ENCODE measurements at places on chromosomes 4 and X.

DNA sequence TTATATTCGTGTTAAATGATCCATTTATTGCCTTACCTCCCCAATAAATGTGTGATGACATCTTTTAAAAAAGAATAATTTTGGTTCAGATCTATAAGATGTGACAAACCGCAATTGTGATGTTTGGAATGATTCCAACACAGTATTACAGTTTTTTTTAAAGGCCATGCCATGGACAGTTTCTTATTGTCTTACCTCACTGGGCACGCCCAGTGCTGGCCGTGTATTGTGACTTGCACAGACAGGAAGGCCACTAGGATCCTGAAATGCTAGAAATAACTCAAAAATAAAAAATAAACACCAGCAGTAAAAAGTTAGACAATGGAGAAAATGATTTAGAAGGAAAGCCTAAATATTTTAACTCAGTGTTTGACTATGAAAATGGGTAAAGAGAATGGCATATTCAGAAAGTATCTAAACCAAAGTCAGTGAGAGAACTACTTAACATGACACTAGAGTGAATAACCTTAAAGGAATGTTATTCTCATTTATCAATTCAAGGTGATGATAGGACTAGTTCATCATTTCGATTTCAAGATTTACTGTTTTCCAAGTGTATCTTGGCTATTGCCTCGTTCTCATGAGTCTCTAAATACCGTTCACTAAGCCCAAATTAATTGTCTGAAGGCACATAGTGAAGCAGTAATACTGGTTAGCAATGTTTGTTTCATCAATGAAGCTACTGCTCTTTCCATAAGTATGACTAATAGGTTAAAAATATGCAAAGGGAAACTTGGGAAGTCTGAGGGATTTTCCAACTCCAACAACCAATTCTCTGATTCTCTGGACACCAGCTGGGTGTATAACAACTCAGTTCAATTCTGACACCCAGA, 46.1 kb upstream of the VEGFC start:
- DNase-seq, result no peak

DNA sequence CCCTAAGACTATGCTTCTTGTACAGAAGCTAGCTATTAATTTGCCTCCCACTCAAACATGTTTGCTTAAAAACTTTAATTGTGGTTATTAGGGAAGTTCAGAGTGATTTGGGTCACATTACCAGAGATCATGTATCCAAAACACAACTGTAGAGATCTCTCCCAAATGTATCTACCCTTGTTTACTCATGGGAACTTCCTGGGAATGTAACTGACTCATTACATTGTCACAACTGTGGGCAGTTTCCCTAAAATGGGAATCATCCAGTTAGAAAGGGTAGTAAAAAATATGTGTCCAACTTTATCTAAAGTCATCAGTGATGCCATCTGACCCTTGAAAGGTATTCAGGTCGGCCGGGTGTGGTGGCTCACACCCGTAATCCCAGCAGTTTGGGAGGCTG, 40.3 kb upstream of the GLRA3 start:
- no peak for DNase-seq

- DNase-seq, result no peak
These were observed 165.3 kb upstream of the BCOR start for GRCh38 chrX:40263014-40263560.

- DNase-seq, result no peak
These were observed 181.4 kb upstream of the NEIL3 start for GRCh38 chr4:177128306-177128705.

GRCh38 chrX:56313308-56313707, 81.2 kb downstream of the KLF8 start:
- DNase-seq, result no peak

DNA sequence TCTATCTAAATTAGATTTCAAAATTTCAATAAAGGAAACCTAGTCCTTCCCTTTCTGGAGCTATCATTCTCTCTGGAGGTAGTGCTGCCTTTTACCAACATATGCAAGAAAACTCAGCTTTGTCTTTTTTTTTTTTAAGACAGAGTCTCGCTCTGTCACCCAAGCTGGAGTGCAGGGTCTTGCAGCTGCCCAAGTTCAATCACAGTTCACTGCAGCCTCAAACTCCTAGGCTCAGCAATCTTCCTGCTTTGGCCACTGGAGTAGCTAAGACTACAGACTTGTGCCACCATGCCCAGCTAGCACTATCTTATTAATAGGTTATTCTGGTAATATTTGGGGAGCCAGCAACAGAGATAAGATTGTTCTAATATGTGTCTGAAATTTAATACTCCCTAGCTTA, 12.3 kb downstream of the AASDH start:
- no peak for DNase-seq

GRCh38 chr4:14524276-14524675, 478.0 kb upstream of the CPEB2 start:
- DNase-seq, result no peak

- DNase-seq, result peak; percentile 84
These were observed 14.3 kb downstream of the CFAP99 start for GRCh38 chr4:2432991-2433530.

DNA sequence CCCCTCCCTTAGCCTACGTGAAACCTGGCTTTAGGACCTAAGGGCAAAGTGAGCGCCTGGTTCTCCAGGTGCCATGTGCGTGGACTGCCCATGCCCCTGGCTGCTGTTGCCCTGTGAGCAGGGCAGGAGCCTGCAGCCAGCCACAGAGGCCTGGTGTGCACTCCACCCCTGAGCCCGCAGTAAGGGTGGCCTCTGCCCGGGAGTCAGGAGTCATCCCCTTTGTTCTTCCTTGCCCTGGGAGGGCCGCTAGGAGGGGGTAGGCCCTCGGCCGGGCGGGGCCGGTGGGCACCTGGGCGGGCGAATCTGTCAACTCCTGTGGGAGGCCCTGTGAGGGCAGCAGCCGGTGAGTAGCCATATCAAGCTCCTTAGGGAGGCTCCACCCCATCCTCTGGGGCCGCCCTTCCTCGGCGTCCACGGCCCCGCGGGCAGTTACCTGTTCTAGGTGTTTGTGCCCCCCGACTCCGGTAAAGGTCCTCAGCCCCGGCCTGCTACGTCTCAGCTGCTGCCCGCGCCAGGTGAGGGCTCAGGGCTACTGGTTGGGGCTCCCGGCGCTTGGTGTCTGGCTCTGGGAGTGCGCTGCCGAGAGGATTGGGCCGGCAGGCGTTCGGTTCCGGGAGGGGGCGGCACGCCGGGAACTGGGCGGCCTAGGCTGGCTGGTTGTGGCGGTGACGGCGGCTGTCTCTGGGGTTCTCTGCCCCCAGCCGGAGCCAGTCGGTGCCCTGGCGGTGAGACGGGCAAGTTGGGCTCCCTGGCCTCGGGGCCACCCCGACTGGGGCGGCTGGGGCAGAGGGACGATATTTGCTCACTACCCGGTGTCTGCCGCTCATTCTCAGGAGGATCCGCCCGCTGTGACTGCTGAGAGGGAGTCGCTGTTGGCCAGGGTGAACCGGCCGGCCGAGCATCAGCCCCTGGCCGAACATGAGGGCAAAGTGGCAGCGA, 1060.2 kb downstream of the TECRL start:
- no peak for DNase-seq

DNA sequence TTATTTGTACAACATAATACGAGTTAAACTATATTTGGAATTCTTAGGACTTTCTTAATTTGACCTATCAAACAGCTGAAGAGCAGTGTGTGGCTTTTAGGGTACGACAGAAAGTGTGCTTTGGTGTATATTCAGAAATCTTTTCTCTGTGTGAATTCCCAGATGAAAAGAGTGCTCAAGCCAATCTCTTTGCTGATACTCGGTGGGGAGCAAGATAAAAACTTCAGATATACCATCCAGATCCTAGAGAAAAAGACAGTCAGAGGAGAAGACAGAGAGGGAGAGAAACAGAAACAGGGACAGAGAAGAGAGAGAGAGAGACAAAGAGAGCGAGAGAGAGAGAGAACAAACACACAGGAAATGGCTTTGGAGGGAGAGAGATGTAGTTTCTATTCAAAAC, 658.3 kb upstream of the CPEB2 start:
- no peak for DNase-seq
